ENCODE measurements at places on chromosomes 3 and 15. TPM values are rescaled to one million over a fixed set of nuclear protein-coding genes. Genes with fewer than 3 reads are reported as not detected.

GRCh38 chr15:101452572-101452971 lies 36.9 kb downstream of the PCSK6 start:
- DNase-seq, result no peak

CD200R1L gene
- not detected for total RNA-seq

DNA sequence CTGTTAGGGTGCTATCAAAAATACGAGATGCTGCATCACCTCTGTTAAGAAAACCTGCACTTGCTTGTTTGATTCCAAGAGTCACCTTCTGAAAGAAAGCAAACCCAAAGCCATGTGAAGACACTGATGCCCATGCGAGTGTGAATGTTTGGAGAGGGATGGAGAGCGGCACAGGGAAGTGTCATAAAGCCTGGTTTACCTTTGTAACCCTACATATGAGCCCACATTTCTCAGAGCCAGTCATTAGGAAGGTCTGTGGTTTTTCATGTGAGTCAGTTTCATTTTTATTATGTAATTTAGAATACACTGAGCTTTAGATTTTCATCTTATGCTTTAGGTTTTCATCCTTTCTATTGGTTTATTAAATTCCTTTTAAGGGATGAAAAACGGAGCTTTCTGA lies 896.8 kb downstream of the ROBO1 start:
- no peak for DNase-seq

GOLGA8G gene
- not detected for total RNA-seq

GRCh38 chr15:74235962-74236361 lies at the start of gene CCDC33:
Gene CCDC33 (plus strand): TSS chr15:74236326. CDS start chr15:74236720, 394 bp downstream.
- peak; percentile 41 for DNase-seq

GRCh38 chr3:98711426-98711825 lies 51.7 kb upstream of the ST3GAL6 start:
- DNase-seq, result no peak

DNA sequence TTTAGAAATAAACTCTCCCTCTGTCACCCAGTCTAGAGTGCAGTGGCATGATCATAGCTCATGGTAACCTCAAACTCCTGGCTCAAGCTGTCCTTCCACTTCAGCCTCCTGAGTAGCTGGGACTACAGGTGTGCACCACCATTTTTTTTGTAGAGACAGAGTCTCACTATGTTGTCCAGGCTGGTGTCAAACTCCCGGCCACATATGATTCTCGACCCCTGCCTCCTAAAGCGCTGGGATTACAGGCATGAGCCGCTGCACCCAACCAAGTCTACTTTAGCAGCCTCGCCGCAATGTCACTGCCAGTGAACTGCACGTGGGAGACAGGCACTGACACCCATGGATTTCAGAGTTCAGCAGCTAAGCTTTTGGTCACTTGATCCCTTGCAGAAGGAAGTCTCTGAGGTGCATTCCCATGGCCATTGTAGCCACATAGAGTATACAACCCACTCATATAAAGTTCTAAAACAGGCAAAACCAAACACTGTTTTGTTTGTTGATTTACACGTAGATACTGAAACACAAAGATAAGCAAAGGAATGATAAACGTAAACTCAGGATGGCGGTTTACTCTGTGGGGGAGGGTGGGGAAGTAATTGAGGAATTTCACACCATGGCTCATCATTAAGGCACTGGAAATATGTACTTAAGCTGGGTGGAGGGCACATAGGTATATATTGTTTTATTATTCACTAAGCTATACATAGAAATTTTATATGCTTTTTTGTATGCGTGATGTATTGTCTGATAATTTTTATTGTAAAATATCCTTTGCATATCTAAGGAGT lies 115.0 kb downstream of the MEX3B start:
- DNase-seq, result no peak

DNA sequence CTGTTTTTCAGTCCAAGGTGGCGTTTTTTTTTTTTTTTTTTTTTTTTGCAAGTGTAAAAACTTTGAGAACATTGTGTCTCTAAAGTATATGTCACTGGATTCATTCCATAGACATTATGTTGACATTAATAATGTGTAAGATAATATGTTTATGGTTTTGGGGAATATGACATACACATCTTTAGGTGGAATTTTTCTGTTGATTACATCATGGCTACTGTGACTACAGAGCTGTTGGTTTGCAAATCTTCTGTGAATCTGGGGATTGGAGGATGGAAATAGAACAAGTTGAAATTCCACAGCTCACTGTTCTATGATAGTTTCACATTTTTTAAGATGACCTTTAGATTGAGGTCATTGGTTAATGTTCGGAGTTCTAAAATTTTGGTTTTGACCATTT lies 24.4 kb upstream of the PLSCR2 start:
- DNase-seq, result no peak

- DNase-seq, result no peak
These were observed 82.1 kb downstream of the PYDC2 start for GRCh38 chr3:191543018-191543417.

DNA sequence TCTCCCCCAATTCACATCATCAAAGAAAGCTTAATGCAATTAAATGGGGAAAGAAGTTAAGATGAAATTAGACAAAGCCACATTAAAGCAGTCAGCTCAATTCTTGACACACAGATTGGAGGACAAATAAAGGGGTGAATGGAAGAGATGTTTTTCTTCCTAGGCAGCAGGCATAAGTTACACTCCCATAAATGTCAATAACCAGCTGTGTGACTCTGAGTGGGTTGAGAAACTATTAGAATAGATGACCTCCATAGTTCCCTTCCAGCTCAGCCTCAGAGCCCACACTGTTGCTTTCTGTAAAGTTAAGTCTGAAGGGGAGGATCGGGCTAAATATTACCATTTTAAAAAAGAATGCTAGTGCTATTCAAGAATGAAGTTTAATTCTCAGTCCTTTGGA lies 71.0 kb downstream of the THBS1 start:
- DNase-seq, result no peak

CELF6 gene
- total RNA-seq, result 0.36 TPM

DNA sequence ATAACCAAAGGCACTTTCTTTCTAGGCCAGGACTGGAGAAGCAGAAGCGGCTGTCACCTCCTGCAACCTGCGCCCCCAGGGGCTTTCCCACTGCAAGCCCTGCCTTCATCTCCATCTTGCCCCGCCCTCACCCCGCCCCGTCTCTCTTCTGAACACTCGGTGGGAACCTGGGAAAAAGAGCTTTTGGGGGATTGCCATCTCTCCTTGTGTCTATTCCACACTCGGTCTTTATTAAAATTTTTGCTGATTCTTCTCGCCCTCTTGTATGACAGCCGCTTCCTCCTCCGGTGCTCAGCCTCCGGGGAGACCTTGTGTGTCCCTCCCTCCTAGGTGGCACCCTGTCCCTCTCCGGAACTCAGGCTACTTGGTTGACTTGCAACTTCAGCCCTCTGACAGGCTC lies 41.9 kb upstream of the SPESP1 start:
- DNase-seq, result no peak

GRCh38 chr15:60009124-60009960 lies 5.2 kb downstream of the FOXB1 start:
- no peak for DNase-seq

GRCh38 chr15:68819495-68820294 lies 1.0 kb downstream of the ANP32A start:
- DNase-seq, result peak; percentile 95

OSTN gene
- under 0.01 TPM for total RNA-seq

DNA sequence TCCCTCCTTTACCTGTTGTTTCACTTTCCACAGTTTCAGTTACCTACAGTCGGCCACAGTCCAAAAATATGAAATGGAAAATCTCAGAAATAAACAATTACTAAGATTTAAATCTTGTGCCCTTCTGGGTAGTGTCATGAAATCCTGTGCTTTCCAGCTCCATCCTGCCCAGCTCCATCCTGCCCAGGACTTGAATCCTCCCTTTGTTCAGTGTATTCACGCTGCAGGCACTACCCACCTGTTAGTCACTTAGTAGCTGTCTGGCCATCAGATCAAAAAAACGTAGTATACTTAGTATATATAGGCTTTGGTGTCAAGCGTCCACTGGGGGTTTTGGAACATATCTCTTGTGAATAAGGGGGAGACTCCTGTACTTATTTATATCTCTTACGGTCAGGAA lies 329.0 kb upstream of the SEMA6D start:
- no peak for DNase-seq

DNA sequence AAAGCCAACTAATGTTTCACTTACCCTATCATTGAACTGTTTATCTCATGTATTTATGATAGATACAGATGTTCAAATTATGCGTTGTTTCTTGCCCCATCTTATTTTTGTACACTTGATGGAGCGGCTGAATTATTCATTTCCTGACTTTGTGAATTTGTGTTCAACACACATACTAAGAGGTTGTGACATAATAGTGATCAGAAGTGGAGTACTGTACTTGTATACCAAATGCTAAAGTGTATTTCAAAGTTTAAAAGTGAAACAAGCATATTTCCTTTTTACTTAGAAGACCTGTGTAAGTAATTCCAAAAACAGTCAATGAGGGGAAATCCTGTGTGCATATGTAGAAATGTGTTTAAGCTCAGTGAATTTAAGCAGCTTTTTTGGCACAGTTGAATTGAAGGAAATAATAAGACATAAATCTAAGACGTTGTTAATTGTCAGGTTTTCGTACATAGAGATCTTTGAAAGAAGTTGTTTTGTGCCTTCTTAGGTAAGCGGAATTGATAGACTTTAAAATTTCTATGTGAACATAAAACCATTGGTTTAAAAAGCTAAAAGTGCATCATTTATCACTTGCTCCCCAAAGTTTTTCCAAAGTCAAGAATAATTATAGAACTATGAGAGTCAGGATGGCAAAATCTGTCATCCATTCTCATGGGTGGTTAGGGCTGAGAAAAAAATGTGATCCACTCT lies 1.9 kb downstream of the NFKBIZ start:
- DNase-seq, result peak; percentile 80

CSPG4 gene
- 20.3 TPM for total RNA-seq

GRCh38 chr15:87929841-87930240 lies 326.7 kb downstream of the NTRK3 start:
- no peak for DNase-seq

PP2D1 gene
- not detected for total RNA-seq

DNA sequence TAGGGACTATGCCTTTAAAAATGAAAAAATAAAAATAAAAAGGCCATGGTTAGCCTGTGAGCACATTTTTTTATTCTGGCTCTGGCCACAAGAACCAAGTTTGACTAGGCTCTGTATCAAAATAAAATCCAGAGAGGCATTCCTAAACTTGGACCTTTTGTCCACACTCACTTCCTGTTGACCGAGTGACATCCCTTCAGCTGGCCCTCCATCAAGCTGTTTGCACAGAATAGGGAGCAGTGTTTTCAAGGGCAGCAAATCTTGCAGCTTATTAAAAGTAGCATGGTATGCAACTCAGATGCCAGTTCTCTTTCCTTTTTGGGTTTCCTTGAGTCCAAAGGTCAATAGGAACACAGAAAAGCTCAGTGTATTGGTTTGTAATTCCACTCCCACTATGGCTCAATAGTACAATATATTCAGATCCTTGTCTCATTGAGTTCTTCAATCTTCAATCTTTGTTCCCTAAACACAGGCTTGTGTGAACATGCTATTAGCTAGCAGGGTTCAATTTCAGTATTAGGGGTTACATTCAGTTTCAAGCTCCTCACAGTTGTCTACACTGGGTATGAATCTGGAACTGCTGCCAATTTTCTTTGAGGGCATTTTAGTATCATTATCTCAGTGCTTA lies 244.5 kb downstream of the RBMS3 start:
- peak; percentile 21 for DNase-seq

MAP6D1 gene
- 0.59 TPM for total RNA-seq

ZBTB20 gene
- total RNA-seq, result 32.9 TPM

DNA sequence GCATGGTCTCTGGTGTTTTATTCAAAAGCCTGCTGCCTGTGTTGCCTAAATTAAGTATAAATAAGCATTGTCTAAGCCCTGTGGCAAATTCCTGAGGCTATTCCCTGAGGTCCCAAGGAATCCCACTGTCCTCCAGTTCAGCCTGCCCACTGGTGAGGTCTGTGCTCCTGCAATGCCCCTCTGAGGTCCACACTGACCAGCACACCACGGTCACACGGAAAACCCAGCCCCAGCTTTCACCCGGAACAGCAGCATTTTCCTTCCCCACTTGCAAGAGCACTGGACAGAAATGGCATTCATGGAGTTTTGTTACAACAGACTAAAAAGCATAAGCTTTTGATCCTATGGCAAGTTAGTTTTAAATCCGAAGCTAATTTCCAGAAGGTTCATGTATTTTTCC lies 234.0 kb downstream of the KLF13 start:
- no peak for DNase-seq

GPR156 gene
- total RNA-seq, result 0.88 TPM

GRCh38 chr3:142088522-142088921 lies 60.8 kb downstream of the TFDP2 start:
- DNase-seq, result no peak

UNC13C gene
- total RNA-seq, result under 0.01 TPM

CNTN6 gene
- total RNA-seq, result not detected

GRCh38 chr3:126365351-126366277 lies 8.4 kb upstream of the KLF15 start:
- peak; percentile 66 for DNase-seq

- no peak for DNase-seq
These were observed 91.0 kb downstream of the CPN2 start for GRCh38 chr3:194259982-194260766.

IQCF5 gene
- total RNA-seq, result not detected

TYRO3 gene
- 6.2 TPM for total RNA-seq

APOD gene
- 1.4 TPM for total RNA-seq
